Cerebellar nuclear complex (tissue), 1 donor: ENCODE measurements at places on chromosomes 4 and X.

DNA sequence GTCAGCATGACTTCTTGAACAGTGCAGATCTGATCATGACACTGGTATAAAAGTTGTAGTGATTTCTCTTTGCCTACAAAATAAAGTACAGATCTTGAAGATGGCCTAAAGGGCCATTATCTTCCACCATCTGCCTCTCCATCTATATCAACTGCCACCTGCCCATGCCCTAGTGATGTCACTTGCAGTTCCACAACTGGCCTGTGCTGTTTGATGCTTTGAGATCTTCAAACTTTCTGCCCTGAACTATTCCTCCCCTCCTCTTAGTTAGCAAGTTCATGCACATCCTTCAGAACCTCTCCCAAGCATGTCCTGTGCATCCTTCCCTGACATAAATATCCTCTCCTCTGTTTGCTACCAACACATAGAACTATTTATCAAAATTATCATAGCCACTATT lies 217.0 kb downstream of the SOWAHB start:
- no peak for DNase-seq

- DNase-seq, result no peak
These were observed 14.6 kb downstream of the CLCN3 start for GRCh38 chr4:169634975-169635374.

DNA sequence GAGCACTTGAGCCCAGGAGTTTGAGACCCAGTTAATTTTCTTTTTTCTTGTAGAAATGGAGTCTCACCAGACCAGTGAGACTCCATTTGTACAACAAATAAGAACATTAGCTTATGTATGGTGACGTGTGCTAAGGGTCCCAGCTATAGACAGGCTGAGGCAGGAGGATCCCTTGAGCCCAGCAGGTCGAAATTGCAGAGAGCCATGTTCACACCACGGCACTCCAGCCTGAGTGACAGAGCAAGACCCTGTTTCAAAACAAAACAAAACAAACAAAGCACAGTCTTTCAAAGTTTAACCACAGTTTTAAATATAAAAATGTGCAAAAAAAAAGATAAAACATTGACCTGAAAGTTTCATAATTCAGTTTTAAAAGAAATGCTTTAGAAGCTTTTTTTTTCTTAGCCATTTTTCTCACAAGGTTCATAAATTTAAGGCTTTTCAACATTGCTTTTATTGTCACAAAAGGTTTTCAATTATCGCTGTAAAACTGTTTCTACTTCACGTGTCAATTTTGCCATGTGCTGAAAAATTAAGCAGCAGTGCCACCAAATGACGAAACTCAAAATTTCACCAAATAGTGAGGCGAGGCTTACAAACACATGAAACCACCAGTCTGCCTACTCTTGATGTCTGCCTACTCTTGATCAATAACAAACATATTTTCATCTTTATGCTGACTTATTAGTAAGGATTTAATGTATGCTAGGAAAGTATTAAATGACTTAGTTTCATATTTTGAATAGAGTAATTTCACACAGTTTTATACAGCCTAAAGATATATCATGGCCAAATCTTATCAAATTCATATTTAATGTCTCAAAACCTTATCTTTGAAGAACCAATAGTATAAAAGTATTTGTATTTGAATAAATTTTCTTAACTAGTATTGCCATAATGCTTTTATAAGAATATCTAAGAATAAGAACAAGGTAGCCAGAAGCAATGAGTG lies 126.3 kb downstream of the NEK1 start:
- DNase-seq, result no peak

- no peak for DNase-seq
These were observed 1.0 kb downstream of the ZDHHC9 start for GRCh38 chrX:129842510-129843208.

GRCh38 chr4:114180481-114180880 lies 201.0 kb upstream of the ARSJ start:
- DNase-seq, result no peak

GRCh38 chr4:1036095-1036494 lies 24.7 kb downstream of the FGFRL1 start:
- DNase-seq, result no peak

- no peak for DNase-seq
These were observed 59.2 kb upstream of the ZC4H2 start for GRCh38 chrX:65035446-65035770.

GRCh38 chr4:140286456-140286855 lies 87.0 kb upstream of the SCOC start:
- DNase-seq, result no peak

DNA sequence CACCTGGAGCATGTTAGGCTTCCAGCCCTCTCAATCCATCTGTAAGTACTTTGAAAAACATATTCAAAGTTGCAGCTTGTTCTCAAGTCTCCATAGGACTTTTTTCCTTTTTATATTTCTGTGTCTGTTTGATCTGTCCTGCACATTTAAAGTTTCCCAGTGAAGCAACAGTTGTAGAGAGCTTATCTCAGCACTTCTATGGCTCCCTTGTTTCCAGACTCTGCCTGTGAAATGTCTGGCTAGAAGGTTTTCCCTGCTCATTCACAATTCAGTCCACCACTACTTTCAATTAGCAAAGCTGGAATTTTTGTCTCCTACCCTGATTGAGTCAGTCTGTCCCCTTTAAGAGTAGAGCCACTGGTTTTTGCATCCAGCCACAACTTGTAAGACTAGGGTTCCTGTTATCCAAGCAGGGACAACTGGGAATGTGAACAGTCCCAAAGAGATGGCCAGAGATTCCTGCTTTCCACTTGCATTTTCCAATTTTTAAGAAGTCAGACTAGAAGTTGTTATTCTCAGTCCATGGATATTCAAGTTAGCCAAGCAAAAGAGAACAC lies 116.1 kb downstream of the GASK1B start:
- DNase-seq, result no peak

DNA sequence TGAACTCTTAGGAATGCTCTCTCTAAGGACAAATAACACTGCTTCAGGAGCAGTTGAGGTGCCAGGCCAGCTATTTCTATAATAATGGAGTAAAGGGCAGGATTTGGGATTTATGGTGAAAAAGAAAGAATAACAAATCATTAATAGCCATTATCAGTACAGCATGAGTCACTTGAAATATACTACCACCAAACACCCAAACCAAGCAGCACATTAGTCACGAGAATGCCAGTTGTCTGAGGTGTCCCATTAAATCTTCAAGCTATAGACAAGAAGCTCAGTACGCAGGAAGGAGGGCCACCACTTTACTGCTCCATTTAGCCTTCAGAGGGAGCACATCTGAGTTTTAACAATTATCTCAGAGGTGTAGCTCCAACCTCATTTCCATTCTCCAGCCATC lies 106.8 kb upstream of the MAGEA10 start:
- DNase-seq, result no peak

- no peak for DNase-seq
These were observed 65.9 kb downstream of the MTHFD2L start for GRCh38 chr4:74223801-74224200.

DNA sequence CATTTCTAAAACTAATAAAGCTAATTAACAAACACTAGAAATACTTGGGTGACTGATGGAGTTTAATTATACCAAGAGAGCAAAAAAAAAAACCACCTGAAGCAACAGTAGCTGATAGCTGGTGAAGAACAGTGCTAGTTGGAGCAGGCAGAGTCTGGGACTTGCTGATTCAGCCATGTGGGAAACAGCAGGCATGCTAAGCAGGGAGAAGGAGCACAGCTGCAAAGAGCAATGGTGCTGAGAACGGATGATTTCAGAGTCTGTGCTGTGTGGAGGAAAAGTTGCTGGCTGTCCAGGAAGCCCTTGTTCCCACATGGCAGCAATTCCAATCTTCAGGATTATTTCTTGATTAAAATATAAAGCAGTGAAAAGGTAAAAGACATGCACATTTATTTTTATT lies 68.8 kb downstream of the NPY1R start:
- DNase-seq, result no peak

DNA sequence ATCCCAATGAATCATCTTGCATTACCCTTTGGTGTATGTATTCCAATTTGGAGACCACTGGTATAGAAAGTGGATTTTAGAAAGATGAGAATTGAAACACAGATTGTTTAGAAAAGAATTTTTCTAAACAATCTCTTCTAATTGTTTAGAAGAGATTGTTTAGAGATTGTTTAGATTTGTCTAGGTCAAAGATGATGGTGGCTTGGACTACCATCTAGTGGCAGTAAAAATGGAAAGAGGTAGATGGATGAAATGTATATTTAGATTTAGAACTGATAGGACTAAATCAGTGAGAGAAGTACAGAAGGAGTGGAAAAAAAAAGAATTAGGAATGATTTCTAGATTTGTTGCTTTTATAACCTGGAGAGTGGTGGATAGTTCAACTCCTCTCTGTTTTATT lies 70.6 kb downstream of the ARSJ start:
- no peak for DNase-seq

- no peak for DNase-seq
These were observed 6.5 kb upstream of the USP46 start for GRCh38 chr4:52665592-52665991.

DNA sequence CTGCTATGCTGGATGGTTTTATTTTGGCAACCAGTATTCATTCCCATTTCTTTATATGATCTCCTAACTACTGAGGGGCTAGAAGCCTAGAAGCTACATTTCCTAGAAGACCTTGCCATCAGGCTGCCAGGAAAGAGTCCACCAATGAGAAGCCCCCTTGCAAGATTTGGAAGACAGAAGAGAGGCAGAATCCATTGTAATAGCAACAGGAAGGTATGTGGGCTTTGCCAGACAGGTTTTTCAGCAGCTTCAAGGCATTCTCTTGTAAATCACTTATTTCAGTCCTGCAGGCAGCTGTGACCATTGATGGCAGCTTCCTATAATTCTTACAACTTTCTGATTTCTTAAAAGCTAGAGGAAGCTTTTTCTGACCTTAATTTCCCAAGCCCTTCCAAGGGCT lies 148.3 kb upstream of the NHS start:
- DNase-seq, result no peak

DNA sequence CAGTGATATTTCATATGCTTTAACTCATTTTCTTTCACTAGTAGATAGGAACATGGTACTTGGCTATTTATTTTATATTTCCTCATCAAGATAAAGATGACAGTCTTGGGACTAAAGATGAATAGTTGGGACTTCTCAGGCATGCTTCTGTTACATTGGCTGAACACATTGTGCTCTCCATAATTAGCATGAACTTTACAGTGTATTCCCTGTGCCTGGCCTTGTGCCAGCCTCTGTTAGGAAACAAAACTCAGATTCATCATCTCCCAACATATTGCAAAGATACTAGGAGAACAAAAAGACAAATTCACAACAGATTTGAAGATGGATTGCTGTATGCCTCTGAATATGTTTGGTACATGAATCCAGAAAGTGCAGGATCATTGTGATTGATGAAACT lies 26.4 kb downstream of the GRIA2 start:
- DNase-seq, result no peak

- DNase-seq, result no peak
These were observed 135.8 kb upstream of the NDST3 start for GRCh38 chr4:117898496-117898895.

DNA sequence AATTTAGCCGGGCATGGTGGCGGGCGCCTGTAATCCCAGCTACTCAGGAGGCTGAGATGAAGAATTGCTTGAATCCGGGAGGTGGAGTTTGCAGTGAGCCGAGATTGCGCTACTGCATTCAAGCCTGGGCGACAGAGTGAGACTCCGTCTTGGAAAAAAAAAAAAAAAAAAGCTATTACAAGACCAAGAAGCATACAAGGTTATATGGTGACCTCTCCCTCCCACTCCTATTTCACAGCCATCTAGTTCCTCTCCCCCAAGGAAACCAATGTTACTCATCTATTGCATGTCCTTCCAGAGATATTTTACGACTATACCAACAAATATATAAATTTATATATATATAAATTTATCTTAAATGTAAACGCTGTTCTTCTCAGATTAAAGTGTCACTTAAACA lies 3.2 kb downstream of the SLC9A7 start:
- no peak for DNase-seq

DNA sequence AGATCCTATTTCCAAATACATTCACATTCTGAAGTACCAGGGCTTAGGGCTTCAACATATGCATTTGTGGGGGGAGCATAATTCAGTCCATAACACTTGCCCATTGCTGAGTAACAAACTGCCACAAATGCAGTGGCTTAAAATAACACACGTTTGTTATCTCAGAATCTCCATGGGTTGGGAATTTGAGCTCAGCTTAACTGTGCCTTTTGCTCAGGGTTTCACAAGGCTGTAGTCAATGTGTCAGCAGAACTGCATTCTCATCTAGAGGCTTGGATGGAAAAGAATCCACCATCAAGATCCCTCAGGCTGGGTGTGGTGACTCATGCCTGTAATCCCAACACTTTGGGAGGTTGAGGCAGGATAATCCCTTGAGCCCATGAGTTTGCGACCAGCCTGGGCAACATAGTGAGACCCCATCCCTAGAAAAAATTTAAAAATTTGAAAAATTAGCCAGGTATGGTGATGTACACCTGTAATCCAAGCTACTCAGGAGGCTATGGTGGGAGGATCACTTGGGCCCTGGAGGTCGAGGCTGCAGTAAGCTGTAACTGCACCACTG lies 25.8 kb upstream of the TBL1X start:
- no peak for DNase-seq

DNA sequence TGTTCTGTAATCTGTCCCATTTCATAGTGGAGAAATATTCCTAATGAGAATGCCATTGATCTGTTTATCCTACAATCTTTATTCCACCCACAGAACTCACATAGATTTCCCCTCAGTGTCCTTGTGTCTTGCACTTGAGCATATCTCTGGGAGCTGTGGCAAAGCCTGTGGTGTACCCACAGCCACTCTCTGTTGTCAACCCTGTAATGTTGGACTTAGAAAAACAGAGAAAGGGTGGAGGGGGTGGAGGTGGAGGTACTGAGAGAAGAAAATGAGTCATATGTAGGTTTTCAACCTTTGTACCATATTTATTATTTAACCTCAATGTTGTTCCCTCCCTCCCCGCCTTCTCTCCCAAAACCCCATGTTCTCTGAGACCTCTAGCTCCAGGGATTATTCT lies 46.9 kb upstream of the TLL1 start:
- no peak for DNase-seq

DNA sequence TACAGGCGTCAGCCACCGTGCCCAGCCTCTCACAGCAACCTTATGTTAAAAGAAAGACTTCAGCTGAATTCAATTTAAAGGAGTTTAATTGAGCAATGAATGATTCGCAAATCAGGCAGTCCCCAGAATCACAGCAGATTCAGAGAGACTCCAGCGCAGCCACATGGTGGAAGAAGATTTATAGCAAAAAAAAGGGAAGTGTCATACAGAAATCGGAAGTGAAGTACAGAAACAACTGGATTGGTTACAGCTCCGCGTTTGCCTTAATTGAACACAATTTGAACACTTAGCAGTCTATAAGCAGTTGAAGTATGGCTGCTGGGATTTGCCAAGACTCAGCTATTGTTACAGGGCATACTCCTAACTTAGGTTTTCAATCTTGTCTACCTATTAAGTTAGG lies 19.8 kb downstream of the CENPVL3 start:
- no peak for DNase-seq

GRCh38 chr4:87589531-87589930 lies 18.8 kb upstream of the DSPP start:
- DNase-seq, result no peak

GRCh38 chr4:111031001-111031579 lies 408.2 kb upstream of the PITX2 start:
- DNase-seq, result no peak

- no peak for DNase-seq
These were observed 32.4 kb downstream of the TNIP2 start for GRCh38 chr4:2723751-2724150.

GRCh38 chr4:80576796-80577195 lies 241.3 kb downstream of the CFAP299 start:
- DNase-seq, result no peak

- no peak for DNase-seq
These were observed 127.9 kb downstream of the SLC39A8 start for GRCh38 chr4:102217345-102217744.
